Smooth muscle cell of the umbilical artery (primary cell): ENCODE measurements at places on chromosomes 2 and 18. TPM values are rescaled to one million over a fixed set of nuclear protein-coding genes. Genes with fewer than 3 reads are reported as not detected.

Gene TFCP2L1
- total RNA-seq = not detected in 2 replicates

Gene CYRIA
- 0.30 and 0.51 TPM in 2 replicates for total RNA-seq

Gene TUBA3E
- 0.09 TPM in 1 of 2 replicates, not detected in the other for total RNA-seq

Gene PLB1
- total RNA-seq = 1.1 and 1.2 TPM in 2 replicates

Gene KLHL14
- total RNA-seq = not detected in 2 replicates

Gene CROCC2
- not detected in 2 replicates for total RNA-seq

Gene SLC38A11
- under 0.01 and 0.23 TPM in 2 replicates for total RNA-seq
